ENCODE measurements at places on chromosomes 7 and 10. TPM values are rescaled to one million over a fixed set of nuclear protein-coding genes. Genes with fewer than 3 reads are reported as not detected.

Gene TBXAS1
- total RNA-seq = 0.83 TPM

Gene GJC3
- total RNA-seq = 0.62 TPM

Gene PLEKHS1
- not detected for total RNA-seq

Gene ASAH2
- 4.1 TPM for total RNA-seq

Gene FKBP6
- not detected for total RNA-seq

Gene GARIN1A
- not detected for total RNA-seq

Gene MEOX2
- not detected for total RNA-seq

Gene C10orf105
- total RNA-seq = 0.32 TPM

Gene GIMAP4
- 193 TPM for total RNA-seq

Gene MYO1G
- 406 TPM for total RNA-seq

Gene PRSS1
- total RNA-seq = not detected

- H3K27ac ChIP-seq = no peak overlapping the region
- DNase-seq = no peak
- no peaks in the 10 kb centered on the region for H3K4me1 ChIP-seq
- H3K4me3 ChIP-seq = no peak overlapping the region
These were observed 66.2 kb downstream of the COL13A1 start for GRCh38 chr10:69867699-69868558.

- peak overlapping the region; percentile 72 for H3K27ac ChIP-seq
- H3K4me3 ChIP-seq = no peak overlapping the region
- no peaks in the 10 kb centered on the region for H3K36me3 ChIP-seq
- peaks cover 9% of the 10 kb centered on the region for H3K27me3 ChIP-seq
- peaks cover 25% of the 10 kb centered on the region for H3K4me1 ChIP-seq
These were observed 6.9 kb upstream of the HYCC1 start for GRCh38 chr7:23020742-23021401.

- no peaks in the 10 kb centered on the region for H3K36me3 ChIP-seq
- peaks cover 7% of the 10 kb centered on the region for H3K4me1 ChIP-seq
- peaks cover 7% of the 10 kb centered on the region for H3K27me3 ChIP-seq
These were observed 24.2 kb upstream of the RASSF4 start for GRCh38 chr10:44935201-44935965.

DNA sequence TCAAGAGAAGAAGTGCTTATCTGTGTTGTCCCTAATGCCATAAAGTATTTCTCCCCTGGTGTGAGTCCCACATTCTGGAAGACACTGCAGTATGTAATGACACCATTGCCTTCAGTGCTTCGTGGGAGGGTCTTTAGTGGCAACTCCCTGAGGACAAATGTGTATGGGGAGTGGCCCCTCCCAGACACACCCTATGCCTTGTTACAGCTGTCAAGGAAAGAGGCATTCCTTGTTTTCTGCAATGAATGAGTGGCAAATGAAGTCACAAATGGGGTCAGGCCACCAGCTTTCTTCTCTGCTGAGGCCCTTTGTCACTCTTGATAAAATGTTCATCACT, 183.2 kb downstream of the FGFR2 start:
- H3K4me1 ChIP-seq = no peaks in the 10 kb centered on the region
- H3K4me3 ChIP-seq = no peak overlapping the region
- H3K27ac ChIP-seq = no peak overlapping the region
- H3K27me3 ChIP-seq = peaks cover 2% of the 10 kb centered on the region
- no peak for DNase-seq
- no peaks in the 10 kb centered on the region for H3K36me3 ChIP-seq

- no peak for DNase-seq
- no peak overlapping the region for H3K4me3 ChIP-seq
- no peaks in the 10 kb centered on the region for H3K36me3 ChIP-seq
- no peak overlapping the region for H3K27ac ChIP-seq
These were observed 1.8 kb upstream of the LDB3 start for GRCh38 chr10:86666538-86666937.

GRCh38 chr7:141874787-141875186, 33.5 kb upstream of the PRSS37 start:
- H3K36me3 ChIP-seq = no peaks in the 10 kb centered on the region
- DNase-seq = no peak
- H3K4me1 ChIP-seq = no peaks in the 10 kb centered on the region
- no peak overlapping the region for H3K4me3 ChIP-seq
- H3K27ac ChIP-seq = no peak overlapping the region

DNA sequence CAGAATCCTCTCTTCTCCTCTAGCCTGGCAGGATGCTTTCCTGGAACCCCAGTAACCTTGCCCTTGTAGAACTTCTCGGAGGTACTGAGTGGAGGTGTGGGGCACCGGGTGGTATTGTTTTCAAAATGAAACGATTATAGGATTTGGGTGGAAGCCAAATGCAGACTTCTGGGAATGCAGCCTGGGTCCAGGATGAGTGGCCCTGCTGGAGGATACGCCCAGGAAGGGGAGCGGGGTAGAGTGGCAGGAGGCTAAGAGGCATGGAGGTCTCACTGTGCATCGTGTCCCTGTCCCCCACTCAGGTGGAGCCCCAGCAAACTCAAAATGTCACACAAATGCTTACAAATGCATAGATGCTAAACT, 109.1 kb upstream of the PPIF start:
- H3K27ac ChIP-seq = no peak overlapping the region
- no peak for DNase-seq
- H3K36me3 ChIP-seq = no peaks in the 10 kb centered on the region
- H3K4me1 ChIP-seq = peaks cover 12% of the 10 kb centered on the region

GRCh38 chr7:102064361-102065025, 222.2 kb upstream of the SH2B2 start:
- H3K27me3 ChIP-seq = no peaks in the 10 kb centered on the region
- H3K4me3 ChIP-seq = no peak overlapping the region
- DNase-seq = no peak
- no peak overlapping the region for H3K27ac ChIP-seq

DNA sequence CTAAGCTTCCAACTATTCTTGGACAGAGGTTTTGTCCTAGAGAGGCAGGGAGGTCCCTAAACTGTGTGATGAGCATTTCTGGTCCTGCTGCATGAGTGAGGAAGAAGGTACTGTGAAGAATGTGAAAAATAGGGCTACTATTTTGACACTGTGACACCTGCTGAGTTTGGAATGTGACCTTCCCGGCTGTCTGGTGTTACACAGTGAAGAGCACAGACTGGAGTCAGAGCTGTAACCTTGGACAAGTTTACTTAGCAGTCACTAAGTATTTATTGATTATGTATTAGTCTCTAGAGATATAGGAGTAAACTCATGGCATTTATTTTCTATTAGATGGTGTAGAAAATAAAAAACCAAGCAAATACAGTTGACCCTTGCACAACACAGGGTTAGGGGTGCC, 12.3 kb downstream of the GOLGA7B start:
- H3K4me1 ChIP-seq = peaks cover 9% of the 10 kb centered on the region
- H3K36me3 ChIP-seq = no peaks in the 10 kb centered on the region
- no peak overlapping the region for H3K4me3 ChIP-seq
- H3K27ac ChIP-seq = no peak overlapping the region
- DNase-seq = no peak

DNA sequence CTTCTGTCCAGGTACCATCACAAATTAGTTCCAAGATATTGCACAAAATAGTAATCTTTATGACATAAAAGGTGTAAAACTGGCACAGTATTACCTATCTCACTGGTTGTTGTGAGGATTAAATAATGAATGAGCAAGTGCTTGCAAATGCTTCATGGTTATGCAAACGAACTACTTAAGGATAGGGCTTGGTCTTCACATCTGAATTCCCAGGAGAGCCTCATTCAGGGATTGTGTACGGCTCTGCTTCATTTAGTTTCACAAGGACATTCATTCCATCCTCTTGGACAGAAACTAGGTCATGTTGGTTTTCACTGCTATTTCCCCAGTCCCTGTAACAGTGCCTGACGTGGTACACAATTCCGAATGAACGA, 12.1 kb downstream of the ABCA13 start:
- H3K4me3 ChIP-seq = no peak overlapping the region
- no peak overlapping the region for H3K27ac ChIP-seq
- H3K27me3 ChIP-seq = peaks cover 8% of the 10 kb centered on the region
- peaks cover 2% of the 10 kb centered on the region for H3K36me3 ChIP-seq
- DNase-seq = no peak

GRCh38 chr7:28091190-28091589, 89.4 kb downstream of the JAZF1 start:
- no peaks in the 10 kb centered on the region for H3K27me3 ChIP-seq
- no peak overlapping the region for H3K27ac ChIP-seq
- no peak overlapping the region for H3K4me3 ChIP-seq
- no peak for DNase-seq
- H3K36me3 ChIP-seq = no peaks in the 10 kb centered on the region

- no peaks in the 10 kb centered on the region for H3K36me3 ChIP-seq
- H3K27me3 ChIP-seq = peaks cover 27% of the 10 kb centered on the region
- no peak overlapping the region for H3K27ac ChIP-seq
- no peaks in the 10 kb centered on the region for H3K4me1 ChIP-seq
These were observed 4.5 kb upstream of the CHST15 start for GRCh38 chr10:124097883-124098282.

DNA sequence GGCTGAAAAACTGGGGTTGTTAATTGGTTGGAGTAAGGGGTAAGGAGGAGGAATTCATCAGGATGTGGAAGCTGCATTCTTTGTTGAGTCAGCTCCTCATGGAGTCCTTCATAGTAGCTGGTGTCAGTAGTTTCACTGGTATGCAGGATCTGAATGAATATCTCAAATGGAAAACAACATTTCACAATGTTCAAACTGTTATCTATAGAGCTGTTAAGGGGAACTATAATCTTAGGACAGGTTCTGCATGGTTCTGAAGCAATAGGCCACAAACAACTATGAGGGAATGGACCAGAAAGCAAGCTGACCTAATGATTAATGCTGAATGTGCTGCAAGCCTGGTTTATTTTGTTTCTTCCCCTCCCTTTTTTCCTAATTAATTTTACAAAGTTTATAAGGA, 225.8 kb downstream of the IPMK start:
- no peak overlapping the region for H3K4me3 ChIP-seq
- peaks cover 5% of the 10 kb centered on the region for H3K27me3 ChIP-seq
- DNase-seq = no peak
- no peak overlapping the region for H3K27ac ChIP-seq
- H3K36me3 ChIP-seq = no peaks in the 10 kb centered on the region

DNA sequence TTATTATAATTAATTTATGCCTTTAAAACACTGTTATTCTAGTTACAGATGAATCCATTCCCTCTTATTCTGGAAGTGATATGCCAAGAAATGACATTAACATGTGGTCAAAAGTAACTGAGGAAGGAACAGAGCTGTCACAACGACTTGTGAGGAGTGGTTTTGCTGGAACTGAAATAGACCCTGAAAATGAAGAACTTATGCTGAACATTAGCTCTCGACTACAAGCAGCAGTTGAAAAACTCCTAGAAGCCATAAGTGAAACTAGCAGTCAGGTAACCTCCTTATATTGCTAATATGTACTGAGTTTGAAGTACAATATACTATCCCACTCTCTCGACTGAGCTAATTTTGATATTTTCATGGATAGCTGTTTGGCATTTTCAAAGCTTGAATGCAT, 81.6 kb downstream of the CYP51A1 start:
- H3K27ac ChIP-seq = no peak overlapping the region
- no peak for DNase-seq
- peaks cover 6% of the 10 kb centered on the region for H3K4me1 ChIP-seq
- H3K36me3 ChIP-seq = peaks cover 15% of the 10 kb centered on the region

DNA sequence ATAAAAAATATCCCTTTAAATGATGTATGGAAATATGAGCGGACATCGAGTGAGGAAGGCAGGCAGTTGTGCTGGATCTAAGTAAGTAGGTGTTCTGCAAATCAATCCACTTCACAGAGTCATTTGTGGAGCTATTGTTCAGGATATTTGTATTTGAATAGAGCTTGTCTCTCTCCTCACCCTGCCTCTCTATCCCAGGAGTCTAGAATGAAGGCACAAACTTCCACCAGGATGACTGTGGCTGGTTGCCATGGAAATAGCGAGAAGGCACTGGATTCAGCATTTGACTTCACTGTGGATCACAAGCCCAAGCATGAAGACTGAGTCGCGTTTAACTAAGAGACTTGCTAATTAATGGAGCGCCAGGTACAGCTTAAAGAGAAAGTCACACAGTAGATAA, 53.2 kb downstream of the NPY start:
- no peaks in the 10 kb centered on the region for H3K4me1 ChIP-seq
- no peak overlapping the region for H3K4me3 ChIP-seq
- no peak overlapping the region for H3K27ac ChIP-seq
- DNase-seq = no peak
- H3K36me3 ChIP-seq = no peaks in the 10 kb centered on the region
- H3K27me3 ChIP-seq = peaks cover 18% of the 10 kb centered on the region

DNA sequence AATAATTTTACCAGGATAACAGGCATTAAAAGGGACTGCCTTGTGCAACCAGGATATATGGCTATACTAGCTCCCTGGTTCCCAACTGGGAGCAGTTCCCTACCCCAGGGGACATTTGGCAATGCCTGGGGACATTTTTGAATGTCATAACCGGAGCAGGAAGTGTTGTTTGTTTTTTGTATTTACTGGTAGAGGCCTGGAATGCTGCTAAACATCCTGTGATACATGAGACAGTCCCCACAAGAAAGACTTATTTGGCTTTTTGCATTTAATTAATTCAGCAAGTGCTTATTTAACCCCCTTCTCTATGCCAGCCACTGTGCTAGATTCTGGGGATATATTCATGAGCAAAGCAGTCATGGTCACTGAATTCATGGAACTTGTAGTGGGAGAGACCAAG, 181.2 kb downstream of the BBS9 start:
- no peak for DNase-seq
- H3K4me3 ChIP-seq = no peak overlapping the region
- peaks cover 17% of the 10 kb centered on the region for H3K36me3 ChIP-seq
- no peaks in the 10 kb centered on the region for H3K4me1 ChIP-seq

DNA sequence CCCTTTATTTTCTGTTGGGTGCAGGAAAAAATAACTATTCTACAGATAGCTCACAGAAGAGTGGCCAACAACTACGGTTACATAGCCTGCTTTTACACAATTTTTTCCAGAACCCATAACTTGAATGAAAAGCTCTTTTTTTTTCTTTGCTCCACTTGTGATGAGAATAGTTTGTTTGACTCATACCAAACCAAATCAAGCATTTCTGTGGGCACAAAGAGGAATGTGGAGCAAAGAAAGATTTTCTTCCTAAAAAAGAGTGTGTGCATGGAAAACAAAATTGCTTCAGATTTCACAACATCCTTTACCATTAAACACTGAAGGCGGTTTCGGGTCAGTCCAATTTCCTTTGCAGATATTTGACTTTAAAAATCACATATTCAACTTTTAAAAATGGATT, 54.8 kb upstream of the RAB11FIP2 start:
- DNase-seq = no peak
- no peaks in the 10 kb centered on the region for H3K36me3 ChIP-seq
- H3K4me3 ChIP-seq = no peak overlapping the region
- no peaks in the 10 kb centered on the region for H3K4me1 ChIP-seq
- peaks cover 14% of the 10 kb centered on the region for H3K27me3 ChIP-seq
- no peak overlapping the region for H3K27ac ChIP-seq

DNA sequence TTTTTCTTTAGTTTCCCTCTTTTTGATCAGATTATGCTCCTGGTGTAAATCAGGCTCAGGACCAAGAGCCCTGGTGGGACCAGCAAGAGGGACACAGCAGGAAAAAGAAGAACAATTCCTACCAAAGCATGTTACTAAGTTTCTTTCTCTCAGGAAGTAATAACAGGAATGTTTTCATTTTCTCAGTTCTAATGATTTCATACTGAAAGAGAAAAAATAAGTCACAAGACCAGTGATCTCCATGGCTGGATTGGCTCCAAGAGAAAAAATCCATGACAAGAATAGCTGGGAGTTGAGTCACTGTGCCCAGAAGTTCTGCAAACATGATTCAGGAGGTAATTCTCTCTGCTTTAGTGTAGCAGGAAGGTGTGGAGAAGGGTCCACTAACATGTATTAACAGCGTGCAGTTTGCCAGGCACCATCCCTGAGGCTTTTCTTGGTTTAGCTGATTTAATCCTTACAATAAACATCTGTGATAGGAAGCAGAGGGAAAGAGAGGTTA, 23.8 kb upstream of the IFIT2 start:
- H3K4me3 ChIP-seq = no peak overlapping the region

Data from activated naive CD4-positive, alpha-beta T cell treated with anti-CD3 and anti-CD28 coated beads for 36 hours (primary cell).